NCI-H526 treated with DMSO at 0.1 percent for 48 hours (cell line): ENCODE measurements at places on chromosomes 6 and 20.

- DNase-seq = no peak
Observed at GRCh38 chr6:154815938-154816820, 83.0 kb downstream of the SCAF8 start.

DNA sequence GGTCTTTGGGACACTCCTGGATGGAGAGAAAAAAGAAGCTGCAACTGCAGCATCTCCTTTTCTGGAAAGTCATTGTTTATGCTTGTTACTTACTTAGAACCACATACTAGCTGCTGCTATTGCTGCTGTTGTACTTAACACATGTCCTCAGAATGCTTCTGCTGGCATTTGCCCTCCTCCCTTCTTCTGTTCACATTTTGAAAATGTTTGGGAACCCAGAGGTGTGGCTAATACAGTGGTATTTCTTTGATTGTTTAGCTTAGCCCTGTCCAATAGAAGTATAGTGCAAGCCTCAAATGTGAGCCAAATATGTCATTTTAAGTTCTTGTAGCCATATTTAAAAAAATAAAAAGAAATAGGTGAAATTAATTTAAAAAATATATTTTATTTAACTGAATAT lies 8.4 kb downstream of the DTD1 start:
- DNase-seq = no peak

- DNase-seq = no peak
Observed at GRCh38 chr6:121201105-121201504, 133.2 kb downstream of the TBC1D32 start.

GRCh38 chr6:50966986-50967385 lies 148.3 kb downstream of the TFAP2B start:
- DNase-seq = no peak

DNA sequence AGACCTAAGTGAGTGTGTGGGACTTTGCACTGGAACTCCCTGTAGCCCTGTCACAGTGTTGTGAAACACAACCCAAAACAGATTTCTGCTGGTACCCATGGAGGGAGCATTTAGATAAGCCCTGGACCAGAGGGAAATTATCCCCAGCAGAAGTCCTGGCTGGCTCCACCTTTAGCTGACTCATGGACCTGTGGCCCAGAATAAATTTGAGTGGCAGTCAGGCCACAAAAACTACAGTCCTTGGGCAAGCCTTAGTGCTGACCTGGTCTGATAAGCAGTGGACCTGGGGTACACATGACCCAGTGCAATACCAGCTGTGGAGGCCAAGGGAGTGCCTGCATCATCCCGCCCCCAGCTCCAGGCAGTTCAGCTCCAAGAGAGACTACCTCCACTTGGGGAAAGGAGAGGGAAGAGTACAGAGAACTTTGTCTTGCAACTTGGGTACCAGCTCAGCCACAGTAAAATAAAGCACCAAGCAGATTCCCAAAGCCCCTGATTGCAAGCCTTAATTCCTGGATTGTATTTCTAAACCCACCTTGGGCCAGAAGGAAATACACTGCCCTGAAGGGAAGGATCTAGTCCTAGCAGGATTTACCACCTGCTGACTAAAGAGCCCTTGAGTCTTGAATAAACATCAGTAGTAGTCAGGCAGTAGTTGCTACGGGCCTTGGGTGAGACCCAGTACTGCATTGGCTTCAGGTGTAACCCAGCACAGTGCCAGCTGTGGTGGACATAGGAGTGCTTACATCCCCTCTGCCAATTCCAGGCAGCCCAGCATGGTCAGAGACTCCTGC lies 140.4 kb upstream of the COL21A1 start:
- no peak for DNase-seq

DNA sequence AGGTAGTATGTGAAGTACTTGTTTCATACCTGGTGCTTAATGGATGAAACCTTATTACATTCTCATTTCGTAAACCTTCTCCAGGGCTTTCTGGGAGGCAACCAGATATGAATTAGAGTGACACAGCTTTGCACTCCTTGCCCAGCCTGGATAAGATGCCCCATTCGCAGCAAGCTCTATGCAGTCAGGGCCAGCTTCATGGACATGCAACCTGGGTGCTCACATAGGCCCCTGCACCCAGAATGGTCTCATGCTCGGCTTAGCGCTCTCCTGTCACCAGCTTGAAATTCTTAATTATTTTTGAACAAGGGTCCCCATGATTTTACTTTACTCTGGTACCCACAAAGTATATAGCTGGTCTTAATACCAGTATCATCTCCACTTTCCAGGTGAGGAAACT lies 11.3 kb upstream of the PTGIS start:
- DNase-seq = no peak

DNA sequence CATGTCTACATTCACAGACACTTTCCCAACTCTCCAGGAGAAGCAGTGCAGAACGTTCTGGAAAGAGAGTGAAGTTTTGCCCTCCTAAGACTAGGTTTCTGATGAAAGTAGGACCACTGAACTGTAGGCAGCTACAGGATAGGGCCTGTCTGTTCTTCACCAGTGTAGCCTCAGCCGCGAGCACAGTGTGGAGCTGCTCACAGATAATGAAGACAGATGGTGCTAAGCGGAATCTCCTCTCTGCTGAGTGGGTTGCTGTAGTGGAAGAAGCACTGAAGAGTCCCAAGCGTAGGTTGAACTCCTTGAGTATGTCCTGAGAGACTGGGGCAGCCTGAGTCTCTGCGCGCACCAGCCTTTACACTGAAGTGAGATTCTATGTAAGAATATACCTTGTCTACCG lies 170.2 kb downstream of the PACRG start:
- DNase-seq = no peak
